ENCODE measurements at places on chromosomes 12 and 14. TPM values are rescaled to one million over a fixed set of nuclear protein-coding genes. Genes with fewer than 3 reads are reported as not detected.
A peak's percentile ranks its signal among the peaks of the same experiment; 100 is the strongest.

Gene SLC7A7
- total RNA-seq, result 9.8 TPM

Gene ARG2
- total RNA-seq, result 4.5 TPM

DNA sequence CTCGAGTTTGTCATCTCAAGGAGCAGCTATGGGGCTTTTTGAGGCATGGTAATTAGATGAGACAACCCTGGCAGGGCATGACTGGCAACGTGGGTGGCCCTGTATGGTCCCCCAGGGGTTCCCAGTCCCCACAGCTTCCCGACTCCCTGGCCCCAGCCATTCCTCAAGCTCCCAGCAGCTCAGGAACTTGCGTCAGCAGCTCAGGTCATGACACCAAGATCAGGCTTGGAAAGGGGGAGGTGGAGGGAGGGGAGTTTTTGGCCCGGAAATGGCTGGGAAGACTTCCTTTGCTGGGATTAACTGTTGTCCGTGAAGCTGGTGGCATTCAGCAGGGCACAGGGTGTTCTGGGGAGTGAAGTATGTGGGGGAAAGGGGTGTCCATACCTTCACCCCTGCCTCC is 10.4 kb upstream of the NRIP2 start:
- peaks cover 8% of the 10 kb centered on the region for H3K4me1 ChIP-seq
- no peak overlapping the region for H3K27ac ChIP-seq
- H3K36me3 ChIP-seq, result peaks cover 4% of the 10 kb centered on the region
- H3K27me3 ChIP-seq, result no peaks in the 10 kb centered on the region
- H3K4me3 ChIP-seq, result no peak overlapping the region

GRCh38 chr12:76927170-76927784 is 48.5 kb upstream of the CSRP2 start:
- no peaks in the 10 kb centered on the region for H3K27me3 ChIP-seq
- no peaks in the 10 kb centered on the region for H3K36me3 ChIP-seq
- DNase-seq, result no peak
- H3K4me3 ChIP-seq, result no peak overlapping the region

- H3K27ac ChIP-seq, result no peak overlapping the region
- no peaks in the 10 kb centered on the region for H3K27me3 ChIP-seq
- peaks cover 11% of the 10 kb centered on the region for H3K4me1 ChIP-seq
- no peak for DNase-seq
These were observed 24.6 kb upstream of the AICDA start for GRCh38 chr12:8637244-8637643.

DNA sequence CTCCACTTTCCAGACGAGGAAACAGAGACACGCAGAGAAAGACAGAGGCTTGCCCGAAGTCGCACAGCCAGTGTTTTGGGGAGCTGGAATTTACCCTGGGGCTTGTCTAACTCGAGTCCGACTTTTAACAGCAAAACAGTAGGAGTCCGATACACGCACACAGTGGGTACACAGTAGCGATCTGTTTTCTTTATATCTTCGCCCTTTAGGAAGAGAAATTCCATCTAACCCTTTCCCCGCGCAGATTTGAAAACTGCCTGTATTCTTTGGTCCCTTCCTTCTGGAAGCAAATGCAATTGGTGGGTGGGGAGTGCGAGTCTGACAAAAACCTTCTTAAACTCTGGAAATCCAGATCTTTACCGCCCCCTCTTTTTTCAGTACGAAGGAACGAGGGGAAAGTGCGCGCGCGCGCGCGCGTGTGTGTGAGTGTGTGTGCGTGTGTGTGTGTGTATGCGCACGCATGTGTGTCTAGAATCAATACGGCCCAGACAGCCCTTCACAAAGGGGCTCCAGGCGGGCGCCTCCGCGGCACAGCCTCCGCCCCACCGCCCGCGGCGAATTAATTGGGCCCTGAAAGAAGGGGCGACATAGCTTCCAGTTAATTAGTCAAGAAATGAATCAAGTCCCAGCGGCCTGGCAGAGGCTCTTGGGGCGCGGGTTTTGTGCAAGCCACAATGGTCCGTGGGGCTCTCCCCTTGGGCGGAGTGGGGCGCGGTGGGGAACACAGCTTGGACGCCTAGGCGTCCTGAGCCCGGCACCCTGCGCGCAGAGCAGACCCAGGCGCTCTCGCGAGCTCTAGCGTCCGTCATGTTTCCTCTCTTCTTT is 14.0 kb upstream of the TBX3 start:
- peak overlapping the region; percentile 100 for H3K27ac ChIP-seq
- peak overlapping the region; percentile 92 for H3K4me3 ChIP-seq
- no peak for DNase-seq
- H3K27me3 ChIP-seq, result no peaks in the 10 kb centered on the region
- peaks cover 88% of the 10 kb centered on the region for H3K4me1 ChIP-seq
- H3K36me3 ChIP-seq, result no peaks in the 10 kb centered on the region

Gene ERBB3
- 59.0 TPM for total RNA-seq
